ENCODE measurements at places on chromosomes 11 and 22.

GRCh38 chr11:93099806-93100205, 98.0 kb downstream of the SLC36A4 start:
- DNase-seq, result no peak

GRCh38 chr22:29473001-29473400, 7.0 kb upstream of the NEFH start:
- DNase-seq, result no peak

DNA sequence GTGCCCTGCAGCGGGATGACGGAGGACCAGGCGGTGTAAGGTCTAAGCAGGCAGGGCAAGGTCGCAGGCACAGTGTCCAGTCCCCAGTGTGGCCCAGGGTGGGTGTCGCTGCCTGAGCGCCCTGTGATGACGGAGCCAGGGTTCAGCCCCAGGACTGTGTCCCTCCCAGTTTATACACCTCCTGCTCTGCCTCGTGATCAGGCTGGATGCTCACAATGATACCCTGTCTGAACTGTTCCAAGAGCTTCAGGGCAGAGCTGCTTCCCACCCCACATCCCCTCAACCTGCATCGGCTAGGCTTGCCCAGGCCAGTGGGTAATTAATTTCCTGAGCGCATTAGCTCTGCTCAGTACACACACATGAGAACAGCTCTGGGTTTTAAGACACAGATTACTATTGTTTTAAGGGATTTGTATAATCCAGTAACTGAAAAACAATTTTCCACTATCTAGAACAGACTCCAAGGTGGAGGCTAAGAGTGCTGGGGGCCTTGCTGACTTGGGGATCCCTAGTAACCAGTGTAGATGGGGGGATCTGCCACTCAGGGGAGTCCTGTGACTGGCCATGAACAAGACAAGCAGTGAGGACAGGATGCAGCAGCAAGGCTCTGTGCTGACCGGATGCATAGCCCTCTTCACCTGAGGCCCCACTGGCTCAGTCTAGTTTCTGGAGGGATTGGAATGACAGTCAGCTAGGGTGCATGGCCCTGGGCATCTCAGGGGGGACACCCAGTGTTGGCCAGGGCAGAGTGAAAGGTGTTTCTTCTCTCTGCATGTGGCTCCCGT, 34.1 kb downstream of the GNAZ start:
- DNase-seq, result no peak

GRCh38 chr11:106133529-106133928, 56.1 kb downstream of the AASDHPPT start:
- no peak for DNase-seq

- DNase-seq, result no peak
Measured at GRCh38 chr22:32846780-32847491, 45.4 kb downstream of the TIMP3 start.

- no peak for DNase-seq
Measured at GRCh38 chr22:17724678-17725499, 49.4 kb downstream of the BID start.

- no peak for DNase-seq
Measured at GRCh38 chr22:47030143-47030661, 267.8 kb downstream of the TBC1D22A start.

GRCh38 chr11:7892059-7892699, 38.9 kb downstream of the OR10A6 start:
- no peak for DNase-seq

DNA sequence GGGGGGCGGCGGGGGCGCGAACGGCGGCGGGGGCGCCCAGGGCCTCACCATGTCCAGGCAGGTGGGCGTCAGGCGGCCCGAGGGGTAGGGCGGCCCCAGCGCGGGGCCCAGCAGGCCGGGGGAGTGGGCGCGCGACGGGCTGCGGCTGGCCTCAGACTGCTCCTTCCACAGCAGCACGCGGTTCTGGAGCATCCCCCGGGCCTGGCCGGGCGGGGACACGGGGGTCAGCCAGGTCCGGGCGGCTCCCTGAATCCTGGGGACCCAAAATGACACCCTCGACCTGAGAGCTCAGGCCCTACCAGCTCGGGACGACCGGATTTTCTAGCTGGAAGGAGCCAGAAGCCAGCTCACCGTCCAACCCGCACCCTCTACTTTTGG, 5.5 kb upstream of the SLC16A8 start:
- DNase-seq, result no peak

- DNase-seq, result no peak
Measured at GRCh38 chr11:46422588-46422987, 31.0 kb upstream of the CHRM4 start.

GRCh38 chr11:44726283-44727113, at the start of gene TSPAN18:
Gene TSPAN18 (plus strand): TSS chr11:44726962. CDS start chr11:44906417, 179,455 bp downstream.
- no peak for DNase-seq

DNA sequence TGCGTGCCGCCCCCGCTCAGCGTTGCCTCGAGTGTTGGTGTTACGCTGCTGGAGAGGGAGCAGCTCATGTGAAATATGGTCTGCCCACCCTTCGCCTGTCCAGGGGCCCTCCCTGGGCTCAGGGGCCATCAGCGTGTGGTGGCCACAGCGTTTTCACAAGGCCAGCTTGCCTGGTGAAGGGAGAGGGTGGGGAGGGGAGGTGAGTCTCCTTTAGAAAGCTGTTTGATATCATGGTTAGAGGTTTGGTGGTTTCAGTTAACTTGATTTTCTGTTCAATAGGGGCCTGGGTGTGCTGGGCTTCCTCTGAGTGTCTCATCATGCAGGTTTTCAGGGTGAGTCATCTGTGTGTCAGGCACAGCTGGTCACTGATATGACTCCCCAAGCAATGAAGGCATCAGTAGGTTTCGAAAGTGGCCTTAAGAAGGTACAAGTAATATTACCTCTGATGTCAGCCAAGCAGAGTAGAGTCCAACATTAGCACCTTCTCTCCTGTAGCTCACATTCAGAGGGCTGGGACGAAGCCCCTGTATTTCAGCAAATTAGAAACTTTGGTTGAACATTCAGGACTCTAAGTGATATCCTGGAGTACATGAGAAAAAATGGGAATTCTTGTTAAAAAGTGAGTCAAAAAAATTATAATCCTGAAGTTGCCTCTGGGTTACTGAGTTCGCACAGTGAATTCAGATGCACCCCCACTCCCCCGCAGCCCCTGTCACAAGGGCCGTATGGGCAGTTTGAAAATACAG, 172.5 kb downstream of the TBC1D22A start:
- no peak for DNase-seq

- DNase-seq, result no peak
Measured at GRCh38 chr22:24471570-24471969, 23.6 kb upstream of the UPB1 start.

GRCh38 chr11:126384449-126385070, 29.1 kb downstream of the ST3GAL4 start:
- DNase-seq, result no peak

GRCh38 chr11:30508594-30508993, 77.6 kb downstream of the MPPED2 start:
- DNase-seq, result no peak

DNA sequence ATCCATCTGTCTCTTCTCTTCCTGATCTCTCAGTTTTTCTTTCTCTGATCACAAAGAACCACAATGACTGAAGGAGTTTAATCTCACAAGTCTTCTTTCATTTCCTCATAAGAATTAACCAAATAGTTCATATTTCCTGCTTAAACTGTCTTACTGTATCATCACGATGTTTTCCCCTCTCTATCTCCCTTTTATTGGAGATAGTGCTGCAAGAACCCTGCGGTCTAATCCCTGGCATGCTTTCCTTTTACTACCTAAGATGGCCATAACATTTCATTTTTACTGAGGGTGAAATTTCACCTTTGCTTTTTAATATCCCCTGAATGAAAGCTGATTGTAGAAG, 28.9 kb downstream of the CARD18 start:
- no peak for DNase-seq

- DNase-seq, result no peak
Measured at GRCh38 chr22:45880716-45881523, 96.0 kb downstream of the WNT7B start.

GRCh38 chr22:19942157-19943081, 801 bp upstream of the TXNRD2 start:
- DNase-seq, result no peak

- no peak for DNase-seq
Measured at GRCh38 chr11:128288368-128288767, 299.0 kb downstream of the ETS1 start.

- no peak for DNase-seq
Measured at GRCh38 chr11:135036488-135037297, 624.7 kb upstream of the B3GAT1 start.

GRCh38 chr11:78907636-78908035, 333.0 kb upstream of the NARS2 start:
- no peak for DNase-seq

- no peak for DNase-seq
Measured at GRCh38 chr11:34209809-34210208, 104.4 kb downstream of the NAT10 start.

DNA sequence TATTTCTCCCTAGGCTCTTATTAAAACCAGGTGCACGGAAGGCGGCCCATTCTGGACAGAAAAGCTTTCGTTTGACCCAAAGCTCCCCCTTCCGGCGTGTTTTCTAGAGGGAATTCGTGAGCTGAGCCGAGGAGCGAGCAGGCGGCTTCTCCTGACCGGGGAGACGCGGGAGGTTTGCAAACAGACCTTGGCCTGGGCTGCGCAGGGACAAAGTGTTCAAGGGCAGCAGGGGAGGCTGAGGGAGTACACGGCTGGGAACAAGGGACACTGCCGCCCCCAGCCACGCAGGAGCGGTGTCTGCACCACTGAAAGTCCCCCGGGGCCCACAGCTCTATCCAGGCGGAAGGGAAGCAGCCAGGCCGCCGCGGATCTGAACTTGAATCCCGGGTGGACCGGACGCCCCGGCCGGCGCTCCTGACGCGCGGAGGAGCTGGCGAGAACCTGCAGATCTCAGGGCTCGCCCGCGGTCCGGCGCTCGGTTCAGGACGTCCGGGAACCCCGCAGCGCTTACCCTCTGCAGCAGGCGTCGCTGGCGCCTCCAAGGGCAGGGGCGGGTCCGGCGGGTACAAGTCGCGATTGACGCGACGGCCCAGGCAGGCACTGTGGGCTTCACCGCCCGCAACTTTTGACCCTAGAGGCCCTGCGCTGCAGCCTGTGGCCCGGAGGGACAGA, 101.9 kb downstream of the WT1 start:
- peak; percentile 6 for DNase-seq

DNA sequence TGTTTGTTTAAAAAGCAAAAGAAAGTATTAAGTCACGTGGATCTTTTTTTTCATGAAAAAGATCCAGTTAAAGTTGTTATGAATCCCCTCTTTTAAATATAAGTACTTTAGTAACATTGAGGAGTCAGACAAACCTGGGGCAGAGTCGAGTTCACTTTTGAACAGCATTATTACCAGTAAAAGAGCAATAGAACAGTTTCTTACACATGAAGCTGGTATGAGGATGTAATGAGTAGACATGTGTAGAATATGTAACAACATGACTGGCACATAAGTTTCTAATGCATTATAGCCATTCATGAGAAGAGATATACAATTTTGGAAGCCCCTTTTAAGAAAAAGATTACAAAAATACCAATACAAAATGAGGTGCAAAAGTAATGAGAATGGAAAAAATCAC, 7.6 kb upstream of the MUC15 start:
- DNase-seq, result no peak

GRCh38 chr11:134921938-134922337, 509.9 kb upstream of the B3GAT1 start:
- DNase-seq, result no peak

GRCh38 chr22:19957445-19957844, 15.8 kb upstream of the TXNRD2 start:
- no peak for DNase-seq

DNA sequence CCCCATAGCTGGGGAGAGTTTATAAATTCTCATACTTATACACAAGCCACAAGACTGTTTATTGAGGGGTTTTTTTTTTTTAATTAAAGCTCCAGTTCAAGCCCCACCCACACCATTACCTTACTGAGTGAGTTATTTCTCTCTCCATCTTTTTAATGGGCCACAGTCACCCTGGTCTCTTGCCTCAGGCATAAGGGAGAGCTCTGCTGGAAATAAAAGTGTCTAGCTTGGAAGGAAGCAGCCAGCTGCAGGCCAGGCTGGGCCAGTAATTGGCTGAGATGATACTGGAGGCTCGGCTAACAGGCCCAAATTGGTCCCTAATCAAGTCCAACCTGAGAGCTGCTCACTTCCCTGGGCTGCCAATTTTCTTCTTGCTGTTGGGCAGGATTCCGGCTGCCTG, 174.1 kb downstream of the INSC start:
- DNase-seq, result no peak

GRCh38 chr22:45640291-45640940, 31.2 kb upstream of the ATXN10 start:
- no peak for DNase-seq

GRCh38 chr11:43547430-43547831, 133.1 kb upstream of the HSD17B12 start:
- no peak for DNase-seq

DNA sequence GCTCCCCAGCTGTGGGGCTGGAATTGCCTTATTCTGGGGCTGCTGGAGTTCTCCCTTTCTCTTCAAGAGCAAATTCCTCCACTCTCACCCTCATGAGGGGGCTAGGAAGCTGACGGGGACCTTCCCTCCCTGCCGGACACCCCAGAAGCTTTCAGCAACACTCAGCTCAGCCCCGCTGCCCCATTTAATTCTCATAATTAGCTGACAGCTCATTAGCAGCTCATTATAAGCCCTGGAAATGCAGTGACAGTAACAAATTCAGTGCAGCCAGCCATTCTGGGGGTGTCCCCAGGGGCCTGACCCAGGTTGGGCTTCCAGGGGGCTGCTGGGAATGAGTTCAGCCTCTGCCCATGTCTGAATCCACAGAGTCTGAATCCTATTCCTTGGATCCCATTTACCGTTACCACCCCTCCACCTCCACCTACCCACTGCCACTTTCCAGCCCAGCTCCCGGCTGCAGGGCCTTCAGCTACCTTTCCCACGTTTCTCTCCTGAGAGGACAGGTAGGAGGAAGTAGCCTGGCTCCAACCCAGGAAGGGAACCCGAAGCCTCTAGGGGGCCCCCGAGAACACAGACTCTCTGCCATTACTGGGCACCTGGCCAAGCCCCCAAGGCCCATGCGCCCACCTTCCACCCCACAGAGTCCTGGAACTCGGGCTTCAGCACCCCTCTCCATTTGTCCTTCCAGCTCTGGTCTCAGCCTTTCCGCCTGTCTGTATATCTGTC, 101.7 kb upstream of the LMO1 start:
- no peak for DNase-seq

GRCh38 chr11:61079416-61080150, 22.7 kb upstream of the CD5 start:
- DNase-seq, result peak; percentile 46

DNA sequence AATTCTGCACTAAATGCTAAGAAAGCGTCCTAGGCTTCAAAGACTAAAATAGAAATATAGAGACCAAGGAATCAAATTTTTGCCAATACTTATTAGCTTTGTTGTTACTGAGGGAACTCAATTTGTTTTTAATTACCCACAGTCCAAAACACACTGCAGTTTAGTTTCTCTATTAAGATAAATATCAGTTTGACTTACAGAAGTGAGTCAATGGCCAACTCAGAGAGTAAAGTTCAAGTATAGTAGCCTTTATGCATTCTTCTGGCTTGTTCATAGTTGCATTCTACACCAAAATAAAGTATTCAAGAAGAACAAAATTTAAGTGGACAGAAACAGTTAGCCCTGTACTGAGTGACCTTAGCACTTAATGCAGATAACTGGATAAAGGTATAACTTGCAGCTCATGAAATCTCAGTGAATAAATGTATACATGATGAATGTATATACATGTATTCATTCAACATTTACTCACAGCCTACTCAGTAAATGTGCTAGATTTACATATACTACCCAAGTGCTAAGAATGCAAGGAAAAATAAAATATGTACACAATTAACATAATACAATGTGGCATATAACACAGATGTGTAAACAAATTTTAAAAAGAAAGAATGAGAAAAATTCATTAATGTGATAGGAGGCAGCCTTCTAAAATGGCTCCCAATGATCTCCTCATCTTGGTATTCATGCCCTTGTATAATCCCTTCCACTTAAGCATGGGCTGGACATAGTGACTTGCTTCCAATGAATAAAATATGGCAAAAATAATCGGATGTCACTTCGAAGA, 9.7 kb upstream of the RNF141 start:
- no peak for DNase-seq

Measured in naive thymus-derived CD8-positive, alpha-beta T cell (primary cell).